ENCODE measurements at places on chromosomes 2 and 18.

- no peak for DNase-seq
Observed at GRCh38 chr18:77173275-77174030, 40.9 kb upstream of the MBP start.

- no peak for DNase-seq
Observed at GRCh38 chr2:191539068-191539467, 138.9 kb upstream of the NABP1 start.

GRCh38 chr18:75456199-75456631 is 28.7 kb upstream of the SMIM21 start:
- DNase-seq: no peak

GRCh38 chr2:122105171-122105876 is 349.9 kb downstream of the TSN start:
- no peak for DNase-seq

DNA sequence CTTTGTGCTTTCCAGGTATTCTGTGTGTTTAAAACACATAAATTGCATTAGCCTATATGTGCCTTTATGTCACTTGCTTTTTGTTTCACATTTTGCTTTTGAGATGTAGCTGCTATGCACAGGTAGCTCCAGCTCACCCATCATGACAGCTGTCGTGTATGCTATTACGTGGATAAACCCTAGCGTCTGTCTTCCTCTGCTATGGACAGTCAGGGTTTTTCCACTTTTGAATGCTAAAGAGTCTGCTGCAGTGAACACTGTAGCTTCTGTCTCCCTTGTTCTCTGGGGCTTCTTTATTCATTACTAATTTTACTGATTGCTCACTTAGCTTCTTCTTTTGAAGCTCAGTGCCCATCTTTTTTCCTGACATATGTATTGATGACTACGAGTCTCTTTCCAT is 24.7 kb upstream of the MBP start:
- DNase-seq: no peak

All from NCI-H2227 treated with DMSO at 0.1 percent for 48 hours (cell line).